ENCODE measurements at places on chromosomes 5 and 9.

- DNase-seq = no peak
Measured at GRCh38 chr5:87015901-87016300, 251.8 kb upstream of the RASA1 start.

- no peak for DNase-seq
Measured at GRCh38 chr9:114248299-114248707, 74.6 kb upstream of the ORM1 start.

DNA sequence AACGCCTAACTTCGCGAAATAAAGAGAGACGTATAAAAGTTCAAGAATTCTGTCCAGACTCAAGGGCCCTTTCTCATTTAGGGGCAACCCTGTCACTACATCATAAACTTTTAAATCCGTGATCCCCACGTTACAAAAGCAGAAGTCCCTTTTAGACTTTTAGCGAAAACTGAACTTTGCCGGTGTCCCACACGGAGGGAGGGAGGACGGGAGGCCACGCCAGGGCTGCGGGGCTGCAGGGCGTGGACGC, 515 bp upstream of the F2R start:
- DNase-seq = peak; percentile 38

DNA sequence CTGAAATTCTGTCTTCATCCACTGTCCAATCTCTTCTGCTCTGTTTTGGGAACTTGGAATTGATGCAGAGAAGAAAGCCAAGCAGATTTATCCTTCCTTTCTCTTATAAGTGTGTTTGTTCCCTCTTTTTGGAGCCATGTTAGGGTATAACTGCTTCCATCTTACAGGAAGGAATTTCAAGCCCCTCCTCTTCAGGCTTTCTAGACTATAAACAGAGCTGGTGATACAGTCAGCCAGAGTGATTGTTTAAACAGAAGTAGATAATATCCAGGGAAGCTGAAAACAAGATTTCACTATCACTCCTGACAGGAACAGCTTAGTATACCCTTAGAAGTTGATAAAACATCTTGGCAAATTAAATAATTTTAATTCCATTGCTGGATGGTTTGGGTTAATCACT, 102.1 kb upstream of the DMRT1 start:
- no peak for DNase-seq

DNA sequence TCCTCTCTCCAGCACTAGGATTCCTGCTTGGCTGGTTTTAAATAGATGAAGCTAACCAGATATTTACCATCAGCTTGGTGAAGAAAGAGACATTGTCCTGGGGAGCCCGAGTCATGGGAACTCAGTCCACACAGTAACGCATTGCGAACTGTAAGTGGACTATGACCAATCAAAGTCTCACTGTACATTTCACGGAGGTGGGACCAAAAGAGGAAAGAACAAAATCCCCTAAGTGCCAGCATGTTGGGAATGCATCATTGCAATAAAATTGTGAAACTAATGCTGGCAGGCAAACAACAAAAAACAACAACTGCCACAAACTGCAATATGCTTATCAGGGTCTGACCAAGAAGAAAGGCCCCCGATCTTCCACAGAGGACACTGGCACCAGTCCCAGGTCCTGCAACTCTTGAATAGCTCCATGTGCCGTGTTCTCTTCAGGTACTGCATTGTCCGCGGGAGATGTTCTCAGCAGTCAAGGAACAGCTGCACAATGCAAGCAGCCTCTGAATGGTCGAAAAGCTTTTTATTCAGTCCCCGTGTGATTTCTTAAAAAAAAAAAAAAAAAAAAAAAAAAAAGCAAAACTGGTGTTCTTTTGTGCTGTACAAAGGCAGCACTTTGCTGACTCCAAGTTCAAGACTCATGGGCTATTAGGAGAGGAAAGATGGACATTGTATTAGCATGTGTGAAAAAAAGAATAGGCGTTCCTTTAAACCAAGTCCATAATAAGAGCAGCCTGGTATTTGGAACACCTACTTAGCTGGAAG, 38.1 kb downstream of the SEMA6A start:
- no peak for DNase-seq

DNA sequence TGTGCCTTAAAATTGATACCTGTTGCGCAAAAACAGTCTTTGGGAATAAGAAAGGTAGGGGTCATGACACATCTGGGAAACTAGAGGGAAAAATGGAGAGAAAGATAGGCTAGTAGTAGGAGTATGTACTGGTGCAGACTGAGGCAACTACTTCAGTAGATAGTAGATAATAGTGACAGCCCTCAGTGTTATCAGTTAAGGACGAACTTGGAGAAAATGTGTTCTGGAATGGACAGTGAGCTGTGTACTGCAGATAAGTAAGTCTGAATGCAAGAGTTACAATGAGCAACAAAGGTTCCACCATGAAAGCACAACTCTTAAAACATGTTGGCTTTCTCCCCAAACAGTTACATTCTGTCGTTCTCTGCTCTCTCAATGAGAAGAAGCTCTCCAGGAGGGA, 6.5 kb upstream of the INSL6 start:
- DNase-seq = no peak

- peak; percentile 4 for DNase-seq
Measured at GRCh38 chr9:2263665-2264064, 248.5 kb downstream of the SMARCA2 start.

DNA sequence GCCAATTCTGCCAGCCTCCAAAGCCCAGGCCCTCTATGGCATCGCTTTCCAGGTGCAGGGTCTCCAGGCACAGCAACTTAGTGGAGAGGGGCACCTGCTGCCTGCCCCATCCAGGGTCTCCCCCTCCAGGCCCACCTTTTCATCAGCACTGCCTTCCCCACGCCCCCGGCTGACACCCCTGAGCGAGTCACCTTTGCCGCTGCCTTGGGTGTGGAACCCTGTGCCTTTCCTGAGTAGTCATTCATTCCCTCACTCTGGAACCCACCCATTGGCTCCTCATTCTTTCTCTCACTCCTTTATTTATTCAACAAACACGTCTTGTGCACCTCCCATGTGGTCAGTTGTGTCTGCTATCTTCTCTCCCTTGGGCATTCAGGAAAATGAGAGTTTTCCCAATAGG, 14.5 kb upstream of the RPL26L1 start:
- no peak for DNase-seq

GRCh38 chr5:60585618-60586017, 114.3 kb downstream of the DEPDC1B start:
- DNase-seq = no peak

DNA sequence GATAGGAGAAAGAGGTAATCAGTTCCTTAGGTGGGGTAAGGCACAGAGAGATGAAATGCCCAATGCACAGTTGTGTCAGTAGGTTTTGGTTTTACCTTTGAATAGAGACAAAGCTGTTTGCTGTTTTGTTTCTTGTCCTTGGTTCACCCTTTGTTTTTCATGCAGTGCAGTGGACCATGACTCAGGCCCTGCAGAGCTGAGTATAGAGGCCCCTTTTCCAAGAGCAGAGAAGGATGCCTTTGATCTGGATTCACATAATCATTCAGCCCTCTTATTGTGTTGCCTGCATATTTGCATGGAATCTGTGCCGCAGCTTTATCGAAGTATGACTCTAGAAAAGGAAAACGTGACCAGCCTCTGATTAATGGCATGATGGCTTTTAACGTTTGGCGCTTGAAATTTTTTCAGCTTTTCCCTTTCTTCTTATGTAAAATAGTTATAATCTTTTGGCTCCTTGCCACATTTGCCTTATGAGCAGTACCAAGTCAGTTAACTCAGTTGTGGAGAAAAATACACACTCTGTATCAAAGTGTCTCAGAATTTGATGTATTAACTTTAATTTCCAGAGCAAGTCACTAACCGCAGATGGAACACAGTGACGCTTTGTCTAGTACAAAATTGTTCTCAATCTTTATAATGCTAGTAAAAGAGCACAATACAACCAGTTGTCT, 197.6 kb downstream of the KDM4C start:
- no peak for DNase-seq

GRCh38 chr5:131974956-131975726, 29.7 kb upstream of the MEIKIN start:
- DNase-seq = no peak

- DNase-seq = no peak
Measured at GRCh38 chr5:134007581-134008265, 2.9 kb upstream of the VDAC1 start.

DNA sequence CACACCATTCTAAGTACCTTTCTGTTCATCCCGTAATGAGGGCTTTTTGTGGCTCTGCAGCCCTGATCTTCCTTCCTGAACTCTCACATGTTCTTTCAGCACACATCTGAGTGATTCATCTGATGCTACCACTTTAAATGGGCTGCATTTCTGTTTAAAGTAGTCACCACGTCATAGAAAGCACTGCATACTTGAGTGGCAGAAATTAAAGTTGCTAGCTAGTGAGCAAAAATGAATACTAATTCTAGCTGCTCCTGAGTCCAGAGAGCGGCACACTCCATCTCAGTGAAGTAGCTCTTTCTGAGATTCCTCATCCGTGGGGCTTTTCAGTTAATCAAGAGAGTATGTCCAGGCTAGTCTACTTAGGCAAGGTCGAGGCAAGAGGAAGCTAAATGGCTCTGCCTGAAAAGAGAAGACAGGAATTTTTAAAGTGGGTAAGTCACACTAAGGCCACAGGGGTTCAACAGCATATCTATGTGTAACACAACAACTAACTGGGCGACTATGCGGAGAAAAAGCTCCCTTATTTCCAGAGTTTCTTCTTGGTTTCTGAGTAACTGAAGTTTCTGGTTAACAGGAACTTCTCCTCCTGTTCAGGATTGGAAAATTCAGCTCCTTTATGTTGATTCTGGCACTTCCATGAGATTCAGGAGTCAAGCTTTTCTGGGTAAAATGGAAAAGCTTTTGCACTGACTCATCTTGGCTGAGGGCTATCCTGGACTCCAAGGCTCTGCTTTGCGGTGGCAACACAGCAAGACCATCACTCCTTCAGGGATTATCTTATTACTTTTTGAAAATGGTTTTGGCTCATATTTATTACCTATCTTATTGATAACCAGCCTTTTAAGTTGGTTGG, 109.5 kb downstream of the TAF11L14 start:
- no peak for DNase-seq

DNA sequence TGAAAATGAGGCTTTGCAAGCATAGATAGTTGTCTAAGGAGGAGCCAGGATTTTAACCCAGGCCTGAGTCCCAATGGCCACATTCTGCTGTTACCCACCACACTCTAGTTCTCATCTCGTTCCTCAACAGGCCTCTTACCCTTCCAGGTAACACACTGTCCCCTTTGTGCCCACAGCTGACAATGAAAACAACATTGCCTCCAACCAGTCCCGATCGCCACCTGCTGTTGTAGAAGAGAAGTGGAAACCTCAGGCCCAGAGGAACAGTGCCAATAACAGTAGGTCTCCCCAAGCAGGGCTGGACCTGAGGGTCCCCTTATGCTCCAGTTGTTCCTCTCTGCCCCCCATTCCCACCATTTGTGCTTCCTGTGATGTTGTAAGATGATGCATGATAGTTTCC, 30.4 kb downstream of the AMBP start:
- no peak for DNase-seq

GRCh38 chr9:6212722-6213375, 2.8 kb upstream of the IL33 start:
- DNase-seq = no peak

DNA sequence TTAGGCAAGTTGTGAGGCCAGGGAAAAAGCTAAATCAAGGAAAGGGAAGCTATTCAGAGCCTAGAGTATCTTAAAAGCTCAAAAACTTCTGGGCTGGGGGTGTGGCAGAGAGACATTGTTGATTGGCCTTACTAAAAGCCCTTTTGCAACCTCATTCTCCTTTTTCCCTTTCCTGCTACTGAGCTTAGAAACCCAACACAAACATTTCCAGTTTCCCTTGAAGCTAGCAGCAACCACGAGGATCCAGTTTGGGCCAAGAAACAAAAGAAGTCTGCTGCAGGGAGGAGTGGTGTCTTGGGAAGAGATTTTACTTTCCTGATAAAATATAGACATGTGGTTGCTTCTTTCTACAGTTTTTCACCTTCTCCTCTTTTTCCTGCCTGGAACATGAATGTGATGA, 135.5 kb upstream of the KLF9 start:
- no peak for DNase-seq

GRCh38 chr9:35186524-35186923, 24.7 kb downstream of the UNC13B start:
- DNase-seq = no peak

- no peak for DNase-seq
Measured at GRCh38 chr5:52809884-52810283, 22.2 kb downstream of the ITGA1 start.

- peak; percentile 26 for DNase-seq
Measured at GRCh38 chr5:14204785-14205321, 61.7 kb downstream of the TRIO start.

DNA sequence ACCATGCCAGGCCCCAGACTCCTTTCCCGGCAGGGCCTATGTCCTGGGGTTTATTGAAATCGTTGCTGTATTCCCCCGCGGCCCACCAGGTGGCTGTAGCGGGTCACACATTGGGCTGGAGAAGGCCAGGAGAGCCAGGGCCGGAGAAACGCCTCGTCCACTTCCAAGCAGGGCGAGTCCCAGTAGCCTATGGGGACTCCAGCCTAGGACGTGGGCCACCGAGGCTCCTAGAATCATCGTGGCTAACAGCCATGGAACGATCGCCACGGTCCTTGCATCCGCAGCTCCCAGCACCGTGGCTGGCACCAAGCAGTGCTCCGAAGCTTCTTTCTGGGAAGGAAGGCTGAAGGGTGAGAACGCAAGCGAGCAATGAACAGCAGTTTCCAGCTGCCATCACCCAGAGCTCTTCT, 87.7 kb downstream of the ENTREP1 start:
- no peak for DNase-seq

DNA sequence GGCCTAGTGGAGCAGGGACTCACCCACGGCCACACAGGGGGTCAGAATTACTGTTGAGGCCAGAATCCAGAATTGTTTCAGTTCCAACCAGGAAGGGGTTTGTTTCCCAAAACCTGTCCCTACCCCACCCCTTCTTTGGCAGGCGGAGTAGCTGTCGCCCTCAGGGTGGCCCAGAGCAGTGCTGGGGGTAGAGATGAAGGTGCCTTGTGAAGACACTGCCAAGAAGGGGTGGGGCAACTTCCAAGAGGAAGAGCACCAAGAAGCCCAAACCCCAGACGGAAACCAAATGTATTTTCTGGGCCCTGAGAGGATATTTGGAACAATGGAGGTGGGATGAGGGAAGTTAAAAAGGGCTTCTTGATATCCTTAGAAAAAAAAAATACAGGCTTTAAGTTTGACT, 11.4 kb upstream of the NDST1 start:
- no peak for DNase-seq

DNA sequence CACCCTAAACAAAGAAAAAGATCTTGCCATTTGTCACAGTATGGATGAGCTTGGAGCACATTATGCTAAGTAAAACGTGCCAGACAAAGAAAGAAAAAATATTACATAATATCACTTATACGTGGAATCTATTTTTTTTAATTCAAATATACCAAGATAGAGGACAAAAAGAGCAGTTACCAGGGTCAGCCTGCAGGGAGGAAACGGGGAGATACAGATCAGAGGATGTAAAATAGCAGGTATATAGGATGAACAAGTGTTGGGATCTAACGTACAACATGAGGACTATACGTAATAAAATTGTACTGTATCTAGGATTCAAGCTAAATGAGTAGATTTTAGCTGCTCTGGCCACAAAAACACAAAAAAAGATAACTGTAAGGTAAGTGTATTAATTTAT, 247.5 kb downstream of the TMEM161B start:
- DNase-seq = no peak

GRCh38 chr9:111180811-111181210, 142.5 kb upstream of the LPAR1 start:
- DNase-seq = no peak

GRCh38 chr5:58275516-58275915, 184.4 kb downstream of the PLK2 start:
- DNase-seq = no peak
